ENCODE measurements at places on chromosomes 11 and 22.

- DNase-seq = no peak
These were observed at the start of gene GAS2 for GRCh38 chr11:22666325-22666687. TSS of gene GAS2 (plus strand) at chr11:22666611. CDS start at chr11:22674870, 8,259 bp downstream.

DNA sequence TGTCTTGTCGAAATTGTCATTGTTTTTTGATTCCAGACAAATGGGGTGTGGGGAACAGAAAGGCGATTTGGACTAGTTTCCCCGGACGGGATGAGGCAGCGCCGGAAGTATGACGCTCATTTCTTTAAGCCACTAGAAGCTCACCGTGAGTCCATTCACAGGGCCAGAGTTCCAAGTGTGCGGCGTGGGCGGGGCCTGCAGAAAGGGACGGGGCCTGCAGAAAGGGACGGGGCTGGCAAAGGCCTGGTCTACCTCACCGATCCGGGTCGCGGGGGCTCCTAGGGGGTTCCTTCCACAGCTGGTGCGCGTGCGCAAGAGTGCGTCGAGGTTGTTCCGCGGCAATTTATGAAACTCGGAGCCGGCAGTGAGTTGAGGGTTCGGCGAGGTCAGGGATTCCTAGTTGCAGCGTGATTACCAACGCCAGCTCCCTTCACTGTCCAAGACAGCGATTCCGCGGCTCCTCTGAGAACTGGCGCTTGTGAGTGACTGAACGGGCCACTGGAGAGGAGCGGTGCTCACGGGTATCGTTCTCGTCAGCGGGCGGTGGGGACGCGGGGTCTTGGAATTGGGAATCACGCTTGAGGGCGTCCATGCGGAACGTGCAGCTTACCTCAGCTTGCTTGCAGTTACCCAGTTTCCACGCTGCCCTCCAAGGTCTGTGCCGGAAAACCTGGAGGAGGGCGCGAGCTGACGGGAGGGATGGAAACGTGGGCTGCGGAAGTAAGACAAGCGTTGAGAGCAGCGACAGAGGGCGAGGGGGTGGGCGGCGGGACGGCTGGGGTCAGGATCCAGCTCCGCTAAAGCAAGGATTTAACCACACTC, at the start of gene ZNF215:
Gene ZNF215 (plus strand): TSS at position 219 of the 822 bp plus-strand sequence. CDS start 5,847 bp downstream, outside the sequence.
- DNase-seq = peak; percentile 66

GRCh38 chr11:126391970-126392632, 36.6 kb downstream of the ST3GAL4 start:
- DNase-seq = no peak

DNA sequence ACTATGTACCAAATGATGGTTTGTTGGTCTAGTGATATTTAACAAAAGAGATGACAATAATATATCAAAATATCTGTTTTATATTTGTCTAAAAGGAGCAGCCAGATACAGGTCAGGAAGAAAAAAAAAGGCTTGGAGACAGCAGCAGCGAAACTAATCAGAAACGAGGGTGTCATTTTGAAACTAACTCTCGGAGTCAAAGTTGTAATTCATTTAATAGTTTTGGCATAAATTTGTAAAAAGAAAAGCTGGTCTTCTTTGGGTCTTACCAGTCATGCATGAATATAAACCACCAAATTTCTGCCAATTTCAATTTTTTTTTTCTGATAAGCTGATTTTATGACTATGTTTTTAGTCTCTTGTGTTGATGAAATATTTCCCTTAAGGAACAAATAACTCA, 25.5 kb downstream of the NPAT start:
- peak; percentile 59 for DNase-seq

DNA sequence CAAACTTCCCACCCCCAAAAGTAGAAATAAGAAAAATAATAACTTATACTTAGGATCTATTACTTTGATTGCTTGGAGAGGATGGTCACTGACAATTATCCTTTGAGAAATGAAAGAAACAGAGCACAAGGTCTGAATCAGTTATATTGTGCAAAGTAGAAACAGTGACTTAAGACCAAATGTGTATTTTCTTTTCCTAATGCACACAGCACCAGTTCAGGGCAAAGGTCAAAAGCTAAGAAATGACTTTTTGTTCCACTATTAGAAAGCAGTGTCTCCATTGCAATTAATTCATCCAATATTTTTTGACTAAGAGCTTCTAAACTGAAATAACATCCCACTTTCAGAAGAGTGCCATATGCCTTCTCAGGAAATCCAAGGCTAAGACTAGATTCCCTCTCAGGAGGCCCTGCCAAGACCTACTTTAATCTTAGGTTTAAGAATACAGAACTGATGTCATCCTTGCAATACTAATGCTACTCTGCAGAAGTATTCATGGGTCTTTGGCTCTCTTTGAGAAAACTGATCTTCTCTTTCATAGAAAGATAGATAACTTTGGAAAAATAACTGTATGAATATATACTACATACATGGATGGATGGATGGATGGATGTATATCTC, 147.0 kb downstream of the APOL5 start:
- no peak for DNase-seq

GRCh38 chr11:86931548-86932258, 23.5 kb downstream of the FZD4 start:
- peak; percentile 17 for DNase-seq

GRCh38 chr22:22449819-22450218, 58.7 kb downstream of the ZNF280B start:
- DNase-seq = no peak

GRCh38 chr11:32511926-32512325, 71.7 kb upstream of the EIF3M start:
- DNase-seq = no peak

GRCh38 chr11:94111660-94112059, 17.0 kb upstream of the PANX1 start:
- DNase-seq = no peak

GRCh38 chr11:78560826-78561484, 13.7 kb downstream of the NARS2 start:
- no peak for DNase-seq

- DNase-seq = no peak
These were observed 17.4 kb downstream of the LIMK2 start for GRCh38 chr22:31229402-31230079.

GRCh38 chr11:10474551-10474950, 19.5 kb downstream of the AMPD3 start:
- DNase-seq = no peak

GRCh38 chr22:35728639-35729308, 11.1 kb downstream of the APOL5 start:
- DNase-seq = no peak

GRCh38 chr11:80320765-80321164, 879.9 kb upstream of the TENM4 start:
- no peak for DNase-seq

GRCh38 chr11:116563712-116564047, 209.1 kb downstream of the BUD13 start:
- no peak for DNase-seq

- DNase-seq = no peak
These were observed 583 bp upstream of the RRAS2 start for GRCh38 chr11:14359501-14360031.

GRCh38 chr11:10322401-10322800, 17.5 kb downstream of the ADM start:
- DNase-seq = no peak

- no peak for DNase-seq
These were observed 50.1 kb downstream of the SLC35F2 start for GRCh38 chr11:107808521-107808920.

GRCh38 chr11:105000797-105001196, 22.2 kb downstream of the CASP5 start:
- DNase-seq = peak; percentile 36

DNA sequence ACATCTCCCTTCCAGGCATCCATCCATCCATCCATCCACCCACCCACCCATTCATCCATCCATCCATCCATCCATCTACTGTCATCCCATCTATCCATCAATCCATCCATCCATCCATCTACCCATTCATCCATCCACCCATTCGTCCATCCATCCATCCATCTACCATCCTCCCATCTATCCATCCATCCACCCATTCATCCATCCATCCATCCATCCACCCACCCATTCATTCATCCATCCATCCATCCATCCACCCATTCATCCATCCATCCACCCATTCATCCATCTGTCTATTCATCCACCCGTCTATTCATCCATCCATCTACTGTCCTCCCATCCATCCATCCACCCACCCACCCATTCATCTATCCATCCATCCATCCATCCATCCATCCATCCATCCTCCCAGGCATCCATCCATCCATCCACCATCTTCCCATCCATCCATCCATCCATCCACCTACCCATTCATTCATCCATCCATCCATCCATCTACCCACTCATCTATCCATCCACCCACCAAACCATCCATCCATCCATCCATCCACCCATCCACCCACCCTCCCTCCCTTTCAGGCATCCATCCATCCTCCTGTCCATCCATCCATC, 33.7 kb downstream of the OSBPL5 start:
- DNase-seq = no peak

- no peak for DNase-seq
These were observed 895 bp downstream of the TEAD1 start for GRCh38 chr11:12674936-12675696.

DNA sequence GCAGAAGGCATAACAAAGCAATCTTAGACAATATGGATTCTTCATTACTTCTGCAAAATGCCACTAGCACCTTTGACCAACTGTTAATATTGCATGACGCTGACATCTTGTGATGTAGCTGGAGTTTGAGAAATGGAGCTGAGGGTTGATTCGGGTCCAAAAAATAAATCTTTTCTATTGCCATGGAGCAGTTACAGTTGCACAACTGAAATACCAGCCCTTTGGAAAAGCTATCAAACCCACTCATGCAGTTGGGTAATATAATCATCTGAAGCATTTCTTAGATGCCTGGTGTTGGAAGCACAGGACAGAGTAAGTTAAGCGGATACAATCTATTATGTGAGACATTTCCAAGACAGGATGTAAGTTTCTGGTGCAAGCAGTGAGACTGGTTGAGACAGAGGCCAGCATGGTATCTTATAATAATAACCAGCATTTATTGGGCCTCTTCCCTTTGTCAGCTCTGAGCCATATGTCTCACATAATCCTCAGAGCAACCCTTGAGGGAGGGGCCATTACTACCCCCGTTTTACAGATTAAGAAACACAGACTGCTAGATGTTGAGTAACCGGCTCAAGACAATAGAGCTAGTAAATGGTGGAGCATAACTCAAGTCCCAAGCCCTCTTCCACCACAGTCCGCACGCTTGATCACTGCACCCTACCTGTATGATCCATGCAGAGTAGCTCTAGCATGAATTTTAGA, 74.9 kb upstream of the CAPRIN1 start:
- no peak for DNase-seq

DNA sequence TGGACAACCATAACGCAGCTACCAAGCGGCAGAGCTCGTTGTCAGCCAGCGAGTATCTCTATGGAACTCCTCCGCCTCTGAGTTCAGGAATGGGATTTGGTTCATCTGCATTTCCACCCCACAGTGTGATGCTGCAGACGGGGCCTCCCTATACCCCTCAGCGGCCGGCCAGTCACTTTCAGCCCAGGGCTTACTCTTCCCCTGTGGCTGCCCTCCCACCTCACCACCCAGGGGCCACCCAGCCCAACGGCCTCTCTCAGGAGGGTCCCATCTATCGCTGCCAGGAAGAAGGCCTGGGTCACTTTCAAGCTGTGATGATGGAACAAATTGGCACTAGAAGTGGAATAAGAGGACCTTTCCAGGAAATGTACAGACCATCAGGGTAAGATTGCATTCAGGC, 14.1 kb upstream of the SLC25A18 start:
- no peak for DNase-seq

DNA sequence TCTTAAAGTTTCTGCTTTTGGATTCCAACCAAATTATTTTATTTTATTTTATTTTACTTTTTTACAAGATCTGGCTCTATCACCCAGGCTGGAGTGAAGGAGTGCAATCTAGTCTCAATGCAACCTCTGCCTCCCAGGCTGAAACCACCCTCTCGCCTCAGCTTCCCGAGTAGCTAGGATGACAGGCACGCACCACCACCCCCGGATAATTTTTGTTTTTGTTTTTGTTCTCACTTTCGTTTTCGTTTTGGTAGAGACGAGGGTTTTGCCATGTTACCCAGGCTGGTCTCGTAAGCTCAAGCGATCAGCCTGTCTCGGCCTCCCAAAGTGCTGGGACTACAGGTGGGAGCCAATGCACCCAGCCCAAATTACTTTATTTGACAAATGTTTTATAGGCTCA, 219.8 kb downstream of the ETS1 start:
- DNase-seq = peak; percentile 61

GRCh38 chr11:10012068-10012467, 282.0 kb downstream of the SBF2 start:
- no peak for DNase-seq

- DNase-seq = no peak
These were observed 15.8 kb downstream of the DGKZ start for GRCh38 chr11:46363031-46363407.

- no peak for DNase-seq
These were observed at the start of gene SLC25A18 for GRCh38 chr22:17562906-17563870. TSS of gene SLC25A18 (plus strand) at chr22:17563498. CDS start at chr22:17579945, 16,447 bp downstream.

DNA sequence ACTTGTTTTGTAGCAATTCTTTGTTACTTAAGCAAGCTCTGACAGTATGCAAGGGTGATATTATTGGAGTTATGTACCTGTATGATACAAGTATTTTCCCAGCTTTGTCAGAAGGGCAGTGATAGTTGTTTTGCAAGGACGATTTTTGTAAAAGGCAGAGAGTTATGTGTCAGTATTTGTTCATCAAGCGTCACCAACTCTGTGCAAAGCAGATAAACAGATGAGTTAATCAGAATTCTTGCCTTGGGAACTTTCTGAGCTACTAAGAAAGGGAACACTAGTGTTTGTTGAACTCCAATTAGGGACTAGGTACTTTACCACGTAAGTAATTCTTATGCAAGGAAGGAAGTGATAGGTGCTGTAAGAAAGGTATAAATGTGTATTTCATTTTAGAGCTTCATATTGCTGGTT, 1.4 kb downstream of the USP47 start:
- DNase-seq = peak; percentile 38

DNA sequence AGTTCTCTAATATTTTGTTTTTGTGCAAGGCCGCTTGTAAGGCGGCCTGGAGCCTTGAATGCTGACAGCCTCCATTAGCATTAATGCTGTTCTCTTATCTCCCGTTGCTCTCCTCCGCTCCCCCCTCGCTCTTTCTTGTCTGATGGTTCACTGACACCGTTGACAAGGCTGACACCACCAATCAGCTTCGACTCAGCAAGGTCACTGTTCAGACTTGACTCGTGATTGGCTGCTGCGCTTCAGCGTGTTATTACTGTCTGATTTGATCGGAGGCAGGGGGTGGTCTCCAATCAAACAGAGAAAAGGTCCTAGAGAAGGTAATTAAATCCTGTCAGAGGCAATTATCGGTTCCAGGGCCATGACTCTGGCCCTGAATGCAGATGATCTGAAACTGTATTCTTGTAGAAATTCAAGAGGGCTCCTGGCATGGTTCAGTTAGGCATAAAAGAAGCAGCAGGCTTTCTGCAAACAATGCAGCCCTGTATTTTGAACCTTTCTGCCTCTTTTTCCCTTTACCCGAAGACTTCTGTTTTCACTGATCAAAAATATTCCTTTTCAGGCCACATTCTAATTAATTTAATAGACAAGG, 49.3 kb upstream of the MPPED2 start:
- DNase-seq = no peak

DNA sequence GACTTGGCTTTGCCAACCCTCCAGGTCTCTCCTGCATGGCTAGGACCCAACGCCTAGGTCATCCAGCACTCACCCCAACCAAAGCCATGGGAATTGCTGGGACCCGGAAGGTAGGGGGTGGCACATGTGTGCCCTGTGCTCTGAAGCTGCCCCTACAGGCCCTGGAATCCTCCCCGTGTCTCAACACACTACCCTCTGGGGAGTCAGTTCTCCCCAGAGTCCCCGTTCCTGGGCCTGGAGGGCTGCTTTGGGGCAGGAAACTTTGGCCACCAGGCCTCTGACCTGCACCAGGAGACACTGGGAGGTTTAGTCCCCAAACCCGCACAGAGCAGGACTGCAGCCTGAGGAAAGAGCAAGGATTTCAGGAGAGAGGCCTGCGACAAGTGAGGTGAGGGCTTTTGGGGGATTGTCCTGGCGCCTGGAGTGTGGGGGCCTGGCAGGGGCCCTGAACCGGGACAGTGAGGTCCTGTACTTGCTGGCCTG, 495 bp upstream of the IFITM1 start:
- DNase-seq = peak; percentile 31

Measured in activated CD4-positive, alpha-beta T cell treated with anti-CD3 and anti-CD28 coated beads, Interleukin-2, Interleukin-6, amounts not matched to agents 100 ng/mL and 50 ng/mL, durations not matched to agents 16 hours and 8 hours (primary cell).